Activated CD4-positive, alpha-beta T cell treated with anti-CD3 and anti-CD28 coated beads, Interleukin-10, Interleukin-2, amounts not matched to agents 100 ng/mL and 50 ng/mL, durations not matched to agents 16 hours and 8 hours (primary cell): ENCODE measurements at places on chromosomes 5 and 9.

DNA sequence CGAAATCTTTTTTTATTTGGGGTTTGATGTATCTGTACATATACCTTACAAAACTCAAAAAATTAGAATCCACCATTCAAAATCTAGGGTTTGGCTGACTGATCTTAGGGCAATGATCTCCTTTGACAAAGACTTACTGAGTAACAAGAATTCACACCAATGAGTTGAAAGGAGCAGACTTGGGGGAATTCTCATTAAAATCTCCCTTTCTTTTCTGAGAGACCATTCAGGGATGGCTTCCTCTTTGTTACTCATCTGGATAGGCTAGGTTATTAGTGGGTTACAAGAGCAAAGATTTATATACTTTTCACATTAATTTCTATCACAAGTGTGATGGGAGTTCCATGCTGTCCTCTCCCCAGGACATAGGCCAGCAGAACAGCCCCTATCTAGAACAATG, 661.0 kb downstream of the KCTD16 start:
- DNase-seq = no peak

DNA sequence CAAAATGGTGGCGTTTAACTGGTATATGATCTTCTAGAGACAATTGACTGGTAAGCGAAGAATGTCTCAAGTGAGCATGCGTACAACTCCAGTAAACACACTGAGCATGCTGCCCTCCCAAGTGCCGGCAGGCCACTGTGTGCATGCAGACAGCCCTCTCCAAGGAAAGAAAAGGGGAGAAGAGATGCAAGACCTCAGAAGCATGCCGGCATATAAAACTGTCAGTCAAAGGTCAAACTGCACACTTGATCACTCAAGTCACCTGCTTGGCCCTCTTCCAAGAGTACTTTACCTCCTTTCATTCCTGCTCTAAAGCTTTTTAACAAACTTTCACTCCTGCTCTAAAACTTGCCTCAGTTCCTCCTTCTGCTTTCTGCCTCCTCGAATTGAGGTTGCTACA, 910.2 kb downstream of the TAF11L14 start:
- no peak for DNase-seq

DNA sequence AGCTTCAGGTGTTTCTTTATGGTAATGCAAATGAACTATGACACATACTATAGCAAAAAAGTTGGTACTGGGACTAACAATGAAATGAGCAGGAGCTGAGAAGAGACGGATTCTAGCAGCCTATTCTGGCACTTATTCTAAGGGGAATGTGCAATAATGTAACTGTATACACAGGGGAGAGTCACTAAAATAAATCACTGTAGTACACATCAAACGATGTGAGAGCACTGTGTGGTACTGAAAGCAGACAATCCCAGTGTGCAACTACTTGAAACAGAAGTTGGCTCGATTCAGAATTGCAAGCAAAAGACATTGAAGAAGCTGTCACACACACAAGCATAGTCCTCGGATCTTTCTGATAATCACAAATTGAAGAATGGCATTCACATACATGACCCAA, 1713.0 kb upstream of the CDH9 start:
- no peak for DNase-seq

- DNase-seq = no peak
Measured at GRCh38 chr5:61463596-61463995, 131.5 kb downstream of the ZSWIM6 start.

- peak; percentile 63 for DNase-seq
Measured at GRCh38 chr5:38806775-38807258, 39.0 kb upstream of the OSMR start.

DNA sequence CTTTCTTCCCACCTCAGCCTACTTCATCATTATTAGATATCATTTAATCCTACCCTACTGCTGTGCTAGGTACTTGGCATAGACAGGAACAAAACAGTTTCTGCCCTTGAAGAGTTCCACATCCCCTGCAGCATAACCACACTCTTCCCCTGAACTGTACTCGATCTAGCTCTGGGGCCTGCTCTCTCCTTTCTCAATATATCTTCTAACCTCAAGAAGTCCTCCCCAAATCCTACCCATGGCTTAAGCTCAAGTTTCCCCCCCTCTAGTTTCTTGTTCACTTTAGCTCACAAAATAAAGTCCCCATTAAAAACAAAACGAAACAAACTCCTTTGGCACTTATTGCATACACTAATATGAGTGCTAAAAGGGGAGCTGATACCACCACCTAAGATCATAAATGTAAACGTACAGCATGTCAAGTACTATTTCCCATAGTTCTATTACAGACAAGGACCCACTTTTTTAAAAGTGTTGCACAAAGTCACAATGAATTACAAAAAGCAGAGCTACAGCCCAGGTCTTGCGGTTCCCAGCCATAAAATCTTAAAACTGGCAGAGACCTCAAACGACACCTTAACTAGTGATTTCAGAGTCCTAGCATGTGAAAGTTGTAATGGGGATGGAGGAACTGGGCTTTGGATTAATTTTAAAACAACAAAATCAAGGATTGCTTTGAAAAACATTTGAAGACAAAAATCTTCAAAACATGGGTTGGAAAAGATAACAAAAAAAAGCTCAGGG, 80.7 kb downstream of the PTPDC1 start:
- no peak for DNase-seq

DNA sequence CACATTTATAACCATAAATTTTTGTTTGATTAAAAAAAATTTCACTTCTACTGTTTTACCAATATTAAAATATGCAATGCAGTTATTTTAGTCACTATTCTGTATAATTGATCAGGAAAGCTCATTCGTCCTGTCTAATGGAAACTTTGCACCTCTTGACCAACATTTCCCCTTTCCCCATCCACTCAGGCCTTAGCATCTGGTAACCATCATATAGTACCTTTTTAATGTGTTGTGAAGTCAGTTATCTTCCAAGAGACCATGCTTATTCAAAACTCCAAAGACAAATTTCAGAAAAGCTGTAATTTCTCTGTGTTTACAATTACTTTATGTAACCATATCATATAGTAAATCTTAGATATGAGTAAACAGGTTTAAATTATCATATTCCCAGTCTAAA, 145.9 kb downstream of the CTNND2 start:
- DNase-seq = no peak

- DNase-seq = no peak
Measured at GRCh38 chr5:92911293-92911692, 669.7 kb downstream of the NR2F1-AS1 start.

DNA sequence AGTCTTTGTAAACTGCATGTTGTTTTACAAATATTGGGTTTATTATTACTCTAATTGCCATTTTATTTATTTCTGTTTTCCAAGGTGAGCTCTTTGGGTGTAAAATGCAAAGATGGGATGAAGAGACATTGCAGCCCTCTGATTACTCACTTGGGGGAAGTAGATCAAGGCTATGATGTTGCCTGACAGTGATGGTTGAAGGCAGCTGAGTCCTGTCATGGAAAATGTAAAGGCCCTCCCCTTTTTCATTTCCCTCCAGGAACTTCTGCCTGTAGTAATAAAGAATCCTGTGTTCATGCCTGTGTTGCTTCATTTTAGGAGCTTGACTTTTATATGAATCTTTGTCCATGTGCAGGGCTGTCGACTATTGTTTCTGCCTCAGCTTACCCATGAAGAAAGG, 605.4 kb upstream of the CLINT1 start:
- no peak for DNase-seq

DNA sequence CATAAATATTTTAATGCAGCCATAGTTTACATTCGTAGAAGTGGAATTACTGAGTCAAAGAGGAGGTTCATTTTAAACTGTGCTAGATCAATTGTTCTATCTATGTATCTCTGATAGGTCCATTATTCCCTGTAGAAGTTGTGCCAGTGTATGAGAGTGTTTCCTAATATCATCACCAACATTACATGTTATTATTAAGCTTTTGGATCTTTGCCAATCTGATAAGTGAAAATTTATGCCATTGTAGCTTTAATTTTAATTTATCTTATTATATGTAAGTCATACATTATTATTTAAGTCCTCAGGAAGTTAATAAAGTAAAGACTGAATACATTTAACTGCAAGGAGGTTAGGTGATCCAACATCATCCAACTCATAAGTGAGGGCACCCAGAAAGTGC, 10.9 kb upstream of the GAS1 start:
- no peak for DNase-seq

GRCh38 chr5:114504560-114504959, 142.7 kb downstream of the KCNN2 start:
- no peak for DNase-seq

DNA sequence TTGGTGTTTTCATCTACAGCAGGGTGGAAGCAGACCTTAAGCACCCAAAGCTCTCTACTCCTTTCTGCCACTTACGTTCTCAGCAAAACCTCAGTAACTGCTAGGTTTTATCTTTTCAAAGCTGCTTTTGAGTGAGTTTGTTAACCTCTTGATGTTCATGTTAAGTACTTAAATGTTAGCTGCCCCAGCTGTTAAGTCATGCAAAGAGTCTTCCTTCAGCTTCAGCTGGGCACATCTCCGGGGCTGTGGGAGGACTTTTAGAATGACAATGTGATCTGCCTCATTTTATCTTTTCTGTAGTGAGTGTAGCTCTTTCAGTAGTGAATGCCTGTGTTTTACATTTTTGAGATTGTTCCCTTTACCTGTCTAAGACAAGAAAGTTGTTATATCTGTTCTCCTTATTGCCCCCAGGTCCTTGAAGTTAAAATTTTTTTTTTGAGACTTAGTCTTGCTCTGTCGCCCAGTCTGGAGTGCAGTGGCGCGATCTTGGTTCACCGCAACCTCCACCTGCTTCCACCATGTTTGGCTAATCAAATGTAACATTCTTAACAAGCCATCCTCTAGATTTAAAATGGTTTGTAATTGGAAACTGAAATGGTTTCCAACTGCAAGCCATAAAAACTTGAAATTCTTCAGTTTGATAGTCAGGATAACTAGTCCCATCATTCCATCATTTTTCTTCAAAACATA, 19.6 kb downstream of the KDM4C start:
- no peak for DNase-seq

- peak; percentile 47 for DNase-seq
Measured at GRCh38 chr5:72366324-72366976, 46.3 kb downstream of the PTCD2 start.

DNA sequence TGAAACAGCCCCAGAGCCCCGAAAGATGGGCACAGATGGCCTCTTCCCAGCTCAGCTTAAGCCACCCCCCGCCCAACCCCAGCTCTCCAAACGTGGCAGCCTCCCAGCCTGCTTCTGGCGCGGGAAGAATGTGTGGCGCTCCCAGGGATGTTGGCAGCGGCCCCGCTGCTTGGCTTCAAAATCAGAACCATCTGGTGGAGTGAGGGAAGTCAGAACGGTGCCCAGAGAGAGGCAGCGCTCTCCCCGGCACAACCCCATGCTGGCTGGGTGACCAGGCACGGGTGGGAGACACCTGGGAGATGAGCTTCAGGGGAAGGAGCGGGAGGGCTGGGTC, 72.7 kb upstream of the ORM1 start:
- no peak for DNase-seq

- peak; percentile 22 for DNase-seq
Measured at GRCh38 chr5:149775785-149776184, 45.7 kb downstream of the PPARGC1B start.

GRCh38 chr9:137381501-137382443, 41.2 kb downstream of the EXD3 start:
- DNase-seq = no peak

DNA sequence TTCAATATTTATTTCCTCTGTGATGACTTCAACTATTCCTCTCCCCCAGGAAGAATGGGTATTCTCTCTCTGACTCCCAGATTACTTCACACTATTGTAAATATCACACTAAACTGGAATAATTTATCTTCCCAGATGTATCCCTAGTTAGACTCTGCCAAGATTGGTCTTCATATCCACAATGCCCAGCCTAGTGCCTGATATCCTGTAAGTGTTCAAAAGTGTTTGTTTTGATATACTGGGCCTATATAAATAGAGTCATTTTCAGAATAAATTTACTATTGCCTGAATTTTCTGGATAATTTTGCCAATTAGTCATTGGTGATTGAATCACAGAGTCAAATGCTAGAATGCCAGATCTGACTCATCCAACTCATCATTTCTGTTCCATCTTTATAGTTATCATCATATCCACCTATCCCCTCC, 143.7 kb upstream of the TNC start:
- DNase-seq = no peak

DNA sequence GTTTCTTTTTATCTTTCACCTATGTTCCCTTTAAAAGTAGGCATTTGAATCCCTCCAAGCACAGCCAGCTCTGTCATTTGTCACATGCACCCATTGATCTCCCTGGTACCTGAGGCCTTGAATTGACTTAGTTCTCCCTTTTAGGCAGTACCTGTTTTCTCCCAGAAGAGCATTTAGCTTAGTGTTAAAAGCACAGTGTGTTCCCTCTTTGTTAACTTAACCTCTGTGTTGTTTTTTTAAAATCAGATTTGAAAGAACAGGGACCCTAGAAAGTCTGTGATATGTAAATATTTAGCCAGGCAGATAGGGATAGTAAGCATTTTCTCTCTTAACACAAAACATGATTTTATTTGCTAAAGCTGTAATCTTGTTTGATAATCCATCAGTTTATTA, 113.8 kb upstream of the SPATA31D4 start:
- DNase-seq = no peak

GRCh38 chr9:1047591-1048230, 2.4 kb upstream of the DMRT2 start:
- DNase-seq = no peak

DNA sequence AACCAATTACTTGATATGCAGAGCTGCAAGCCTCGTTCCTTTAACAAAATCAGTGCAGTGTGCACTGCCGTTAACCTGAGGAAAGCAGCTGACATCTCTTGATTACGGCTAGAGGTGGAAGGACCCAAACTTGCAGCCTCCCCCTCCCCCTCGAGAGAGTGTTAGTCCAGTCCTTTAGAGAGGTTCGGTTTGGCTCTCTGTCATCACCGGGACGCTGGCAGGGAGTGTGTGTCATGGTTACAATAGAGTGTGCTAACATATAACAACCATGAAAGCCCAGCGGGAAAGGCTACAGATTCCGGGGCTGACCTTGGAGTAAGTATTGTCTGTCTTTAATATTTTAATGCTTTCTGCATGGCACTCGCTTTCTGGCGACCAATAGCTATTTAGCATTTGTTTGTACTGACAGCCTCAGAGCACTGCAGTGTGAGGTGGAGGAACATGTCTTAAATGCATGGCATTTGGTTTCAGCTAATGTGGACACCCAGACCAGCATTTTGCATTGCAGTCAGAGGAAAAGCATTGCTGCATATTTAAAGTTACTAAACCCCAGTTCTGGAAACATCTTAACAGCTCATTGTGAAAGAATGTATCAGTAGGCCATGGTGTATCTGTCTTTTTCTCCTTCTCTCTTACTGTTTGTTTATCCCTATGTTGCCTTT, 237.5 kb downstream of the CD180 start:
- no peak for DNase-seq

DNA sequence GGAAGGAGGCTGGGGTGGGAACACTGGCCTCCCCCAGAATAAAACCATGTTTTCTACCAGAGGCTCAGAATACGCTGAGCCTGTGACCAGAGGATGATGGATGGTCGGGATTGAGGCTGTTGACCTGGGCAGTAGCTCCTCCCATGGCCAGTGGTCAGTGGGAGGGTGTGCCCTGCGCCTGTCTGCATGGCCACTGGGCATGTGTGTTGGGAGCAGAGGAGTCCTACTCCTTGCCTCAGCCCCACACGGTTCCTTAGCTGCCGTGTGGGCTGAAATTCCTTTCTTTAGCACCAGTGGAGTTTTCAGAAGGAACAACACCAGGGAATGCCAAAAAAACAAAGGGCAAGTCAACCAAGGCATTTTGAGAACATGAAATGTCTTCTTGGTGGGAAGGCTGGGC, 8.5 kb upstream of the RMND5B start:
- no peak for DNase-seq
